ENCODE measurements at places on chromosomes 13 and 19. TPM values are rescaled to one million over a fixed set of nuclear protein-coding genes. Genes with fewer than 3 reads are reported as not detected.

STRN4 gene
- 71.6 TPM for total RNA-seq

TBXA2R gene
- total RNA-seq: 2.8 TPM

VN1R4 gene
- total RNA-seq: not detected

ACP7 gene
- total RNA-seq: not detected

RTBDN gene
- total RNA-seq: not detected

Measured in lung (tissue), 17 donors.